Glutamatergic neuron (in vitro differentiated cells): ENCODE measurements at places on chromosomes 11 and 22.

GRCh38 chr11:119759747-119760412 lies 30.9 kb upstream of the NECTIN1 start:
- no peak for DNase-seq

- DNase-seq, result no peak
These were observed 51.3 kb upstream of the TBCEL start for GRCh38 chr11:120972621-120973020.

DNA sequence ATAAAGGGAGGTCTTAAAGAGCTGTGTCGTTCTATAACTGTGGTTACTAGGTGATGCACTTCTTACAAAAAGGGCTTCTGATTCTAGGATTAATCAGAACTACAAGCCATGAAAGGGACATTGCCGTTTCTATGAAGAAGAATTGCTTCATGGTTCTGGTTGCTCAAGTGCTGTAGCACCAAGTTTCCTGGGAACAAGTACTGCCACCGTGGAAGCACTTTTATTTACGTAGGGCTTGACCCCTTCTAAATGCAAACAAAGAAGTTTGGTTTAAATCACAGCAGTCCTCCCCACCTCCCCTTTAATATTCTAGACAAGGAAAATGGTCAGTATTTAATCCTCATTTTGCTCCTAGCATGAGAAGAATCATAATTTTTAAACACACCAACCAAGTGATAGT lies 9.8 kb downstream of the YAP1 start:
- DNase-seq, result no peak

GRCh38 chr11:57873196-57873911 lies 111.8 kb downstream of the CTNND1 start:
- DNase-seq, result no peak

DNA sequence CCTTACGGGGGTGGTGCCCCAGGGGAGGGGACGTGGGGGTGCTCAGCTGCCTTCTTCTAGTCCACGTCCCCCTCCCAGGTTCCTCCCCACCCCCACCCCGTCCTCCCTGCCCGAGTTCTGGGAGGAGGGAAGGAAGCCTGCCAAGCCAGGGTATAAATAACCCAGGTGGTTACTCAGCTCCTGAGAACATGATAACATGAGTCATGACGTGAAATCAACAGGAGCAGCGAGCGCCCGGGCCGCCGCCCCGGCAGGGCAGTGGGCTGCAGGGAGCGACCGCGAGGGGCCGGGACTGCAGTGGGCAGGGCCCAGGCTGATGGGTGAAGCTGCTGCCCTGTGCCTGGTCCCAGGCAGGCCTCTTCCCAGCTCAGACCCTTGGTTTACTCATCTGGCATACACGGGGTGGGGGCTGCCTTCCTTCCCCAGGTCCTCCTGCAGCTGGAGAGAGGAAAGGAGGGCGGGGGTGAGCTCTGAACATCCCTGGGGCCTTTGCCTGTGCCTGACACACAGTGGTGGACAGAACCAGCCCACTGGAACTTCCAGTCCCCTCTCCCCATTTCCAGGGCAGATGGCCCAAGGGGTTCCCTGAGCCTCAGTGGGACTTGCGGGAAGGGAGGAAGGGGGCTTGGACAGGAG lies 8.8 kb upstream of the PDGFB start:
- DNase-seq, result peak; percentile 40
